CD4-positive, alpha-beta T cell treated with Interferon alpha-2 for 1 hour (primary cell): ENCODE measurements at places on chromosomes 1 and 21.

DNA sequence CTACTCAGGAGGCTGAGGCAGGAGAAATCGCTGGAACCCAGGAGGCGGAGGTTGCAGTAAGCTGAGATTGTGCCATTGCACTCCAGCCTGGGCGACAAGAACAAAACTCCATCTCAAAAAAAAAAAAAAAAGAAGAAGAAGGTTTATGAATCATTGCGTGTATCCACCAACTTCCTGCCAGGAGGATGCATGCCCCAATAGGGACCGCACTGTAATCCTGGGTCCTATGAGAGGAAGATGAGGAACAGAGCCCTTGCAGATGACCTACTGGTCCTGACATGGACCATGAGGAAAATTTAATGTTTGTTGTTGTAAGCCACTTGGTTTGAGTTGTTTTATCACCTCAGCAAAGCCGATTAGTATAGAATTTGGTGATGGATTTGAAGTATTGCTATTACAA lies 56.7 kb downstream of the PTGS2 start:
- DNase-seq, result peak; percentile 31

DNA sequence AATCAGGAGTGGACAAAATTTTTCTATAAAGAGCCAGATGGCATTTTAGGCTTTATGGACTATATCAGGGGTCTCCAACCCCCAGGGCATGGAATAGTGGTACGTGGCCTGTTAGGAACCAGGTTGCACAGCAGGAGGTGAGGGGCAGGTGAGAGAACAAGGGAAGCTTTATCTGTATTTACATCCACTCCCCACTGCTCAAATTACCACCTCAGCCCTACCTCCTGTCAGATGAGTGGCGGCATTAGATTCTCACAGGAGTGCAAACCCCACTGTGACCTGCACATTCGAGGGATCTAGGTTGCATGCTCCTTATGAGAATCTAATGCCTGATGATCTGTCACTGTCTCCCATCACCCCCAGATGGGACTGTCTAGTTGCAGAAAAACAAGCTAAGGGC lies 13.9 kb downstream of the PHTF1 start:
- no peak for DNase-seq

- DNase-seq, result no peak
Measured at GRCh38 chr1:244971552-244972216, 107.3 kb upstream of the HNRNPU start.

DNA sequence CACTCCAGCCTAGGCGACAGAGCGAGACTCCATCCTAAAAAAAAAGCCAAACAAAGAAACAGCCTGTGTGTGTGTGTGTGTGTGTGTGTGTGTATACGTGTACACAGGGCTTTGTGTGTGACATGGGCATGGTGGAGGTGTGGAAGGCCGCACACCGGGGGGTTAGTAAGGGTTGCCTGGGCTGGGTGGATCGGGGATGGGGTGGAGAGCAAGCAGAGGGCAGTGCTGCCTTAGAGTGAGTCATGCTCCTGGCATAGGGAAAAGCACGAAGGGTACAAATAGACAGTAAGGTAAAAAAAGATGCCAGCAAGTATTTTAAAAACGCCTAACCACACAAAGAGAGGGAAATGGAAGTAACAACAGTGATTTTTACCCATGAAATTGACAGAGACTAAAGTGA lies 6.2 kb downstream of the PRMT2 start:
- no peak for DNase-seq

DNA sequence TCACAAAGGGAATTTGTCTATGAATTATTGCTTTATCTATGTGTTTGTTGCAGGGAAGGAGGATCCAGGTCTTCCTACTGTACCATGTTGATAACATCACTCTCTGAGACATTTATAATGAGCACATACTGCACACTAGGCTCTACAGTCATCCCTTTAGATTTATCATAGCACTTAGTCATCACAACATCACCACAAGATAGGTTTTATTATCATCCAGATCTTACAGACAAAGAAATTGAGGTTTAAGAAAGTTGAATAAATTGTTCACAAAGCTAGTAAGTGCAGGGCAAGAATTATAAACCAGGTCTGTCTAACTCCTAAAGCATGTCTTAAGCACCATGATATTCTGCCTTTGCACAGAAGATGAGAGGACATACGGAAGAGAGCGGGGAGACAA lies 121.1 kb upstream of the ST6GALNAC5 start:
- DNase-seq, result no peak

GRCh38 chr21:38327984-38328383 lies 71.2 kb downstream of the KCNJ15 start:
- no peak for DNase-seq

- DNase-seq, result no peak
Measured at GRCh38 chr21:39799178-39799577, 54.2 kb downstream of the IGSF5 start.

GRCh38 chr1:220563564-220563963 lies 35.6 kb downstream of the MARK1 start:
- DNase-seq, result no peak

DNA sequence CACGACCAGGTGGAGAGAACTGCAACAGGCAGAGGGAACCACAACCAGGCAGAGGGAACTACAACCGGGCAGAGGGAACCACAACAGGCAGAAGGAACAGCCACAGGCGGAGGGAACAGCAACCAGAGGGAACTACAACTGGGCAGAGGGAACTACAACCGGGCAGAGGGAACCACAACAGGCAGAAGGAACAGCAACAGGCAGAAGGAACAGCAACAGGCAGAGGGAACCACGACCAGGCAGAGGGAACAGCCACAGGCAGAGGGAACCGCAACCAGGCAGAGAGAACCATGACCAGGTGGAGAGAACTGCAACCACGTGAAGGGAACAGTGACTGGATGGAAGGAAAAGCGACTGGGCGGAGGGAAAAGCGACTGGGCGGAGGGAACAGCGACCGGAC lies 47.6 kb upstream of the GPR153 start:
- DNase-seq, result no peak

GRCh38 chr1:228313536-228314277 lies 92.9 kb downstream of the TRIM11 start:
- no peak for DNase-seq

GRCh38 chr1:81149649-81150325 lies 650.9 kb upstream of the ADGRL2 start:
- DNase-seq, result no peak

DNA sequence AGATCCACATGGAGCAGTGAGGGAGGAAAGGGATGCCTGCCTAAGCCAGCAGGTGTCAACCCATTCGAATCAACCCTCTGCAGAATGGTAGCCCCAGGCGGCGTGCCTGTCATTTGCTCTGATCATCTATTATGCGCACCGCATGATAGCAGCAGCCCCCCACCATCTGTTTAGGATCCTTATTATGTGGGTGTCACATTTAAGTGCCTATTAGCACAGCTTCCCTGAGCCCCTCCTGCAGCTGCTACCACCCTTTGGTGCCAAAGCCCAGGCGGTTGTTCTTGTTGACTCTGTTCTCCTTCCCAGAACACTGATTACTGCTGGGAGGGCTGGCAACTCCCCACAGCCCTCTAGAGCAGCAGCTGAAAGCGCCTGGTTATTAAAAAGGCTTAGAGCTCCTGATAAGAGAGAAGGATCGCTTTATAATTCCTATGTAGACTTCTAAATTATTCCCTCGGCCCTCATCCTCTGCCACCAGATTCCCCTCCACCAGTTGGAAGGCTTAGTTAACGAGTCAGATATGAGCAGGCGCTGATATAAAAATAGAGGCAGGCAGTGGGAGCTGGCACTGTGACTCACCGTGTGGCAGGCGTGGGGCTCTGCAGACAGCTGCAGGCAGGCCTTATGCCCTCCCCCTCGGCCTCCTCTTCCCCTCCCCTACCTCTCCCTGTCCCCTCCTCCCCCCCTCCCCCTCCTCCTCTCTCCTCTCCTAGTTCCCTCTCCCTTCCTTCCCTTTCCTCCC lies 23.0 kb downstream of the ACTA1 start:
- DNase-seq, result no peak

- no peak for DNase-seq
Measured at GRCh38 chr1:198086051-198086745, 70.6 kb upstream of the NEK7 start.

GRCh38 chr1:233022246-233022645 lies 71.8 kb downstream of the NTPCR start:
- no peak for DNase-seq

DNA sequence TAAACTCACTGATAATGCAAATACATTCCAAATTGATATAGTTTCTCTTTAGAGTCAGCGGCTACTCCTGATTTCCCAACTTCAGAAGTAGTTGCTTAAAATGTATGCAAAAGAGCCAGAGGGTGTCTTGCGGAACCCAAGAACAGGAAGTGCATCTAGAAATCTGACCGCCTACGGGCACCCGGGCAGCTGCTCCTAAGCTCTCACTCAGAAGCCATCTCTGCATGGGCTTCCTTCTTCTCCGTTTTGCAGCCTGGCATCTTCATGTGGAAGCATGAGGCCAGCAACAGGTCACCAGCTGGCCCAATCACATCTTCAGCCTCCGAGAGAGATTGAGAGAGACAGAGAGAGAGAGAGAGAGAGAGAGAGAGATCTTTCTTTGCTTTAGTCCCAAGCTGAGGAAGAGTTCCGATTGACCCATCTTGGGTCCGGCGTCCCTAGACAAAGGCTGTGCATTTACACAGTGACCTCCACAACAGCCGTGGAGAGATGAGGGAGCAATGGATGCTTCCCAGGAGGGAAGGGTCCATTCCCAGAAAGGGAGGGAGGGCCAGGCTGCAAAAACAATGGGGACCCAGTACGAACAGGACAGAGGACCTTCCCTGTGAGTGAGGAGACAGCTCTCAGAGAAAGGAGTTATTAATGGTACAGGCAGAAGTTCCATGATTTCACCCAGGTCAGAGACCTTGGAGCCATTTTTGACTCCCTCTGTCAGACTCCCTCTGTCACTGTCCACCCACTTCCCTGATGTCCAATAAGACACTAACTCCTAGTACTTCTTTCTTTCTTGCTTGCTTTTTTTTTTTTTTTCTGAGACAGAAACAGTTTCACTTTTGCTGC lies 28.2 kb upstream of the SLC30A1 start:
- DNase-seq, result peak; percentile 68

GRCh38 chr1:25531082-25531461 lies 12.3 kb upstream of the LDLRAP1 start:
- DNase-seq, result no peak

DNA sequence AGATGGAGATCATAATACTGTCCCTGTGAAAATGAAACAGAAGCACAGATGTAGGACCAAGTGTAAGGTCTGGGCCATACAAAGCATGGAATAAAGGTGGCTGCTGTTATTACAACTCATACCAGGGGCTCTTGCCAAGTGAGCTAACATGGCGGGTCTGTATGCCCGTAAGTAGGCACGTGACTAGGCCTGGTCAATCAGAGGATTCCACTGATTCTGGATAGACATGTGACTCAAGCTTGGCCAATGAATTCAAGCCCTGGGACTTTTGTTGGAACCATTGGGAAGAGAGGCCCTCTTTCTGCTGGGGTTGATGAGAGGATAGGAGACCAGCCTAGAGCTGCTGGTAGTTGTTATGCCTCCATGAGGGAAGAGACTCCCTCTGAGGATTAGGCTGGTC lies 47.8 kb upstream of the WNT4 start:
- no peak for DNase-seq

DNA sequence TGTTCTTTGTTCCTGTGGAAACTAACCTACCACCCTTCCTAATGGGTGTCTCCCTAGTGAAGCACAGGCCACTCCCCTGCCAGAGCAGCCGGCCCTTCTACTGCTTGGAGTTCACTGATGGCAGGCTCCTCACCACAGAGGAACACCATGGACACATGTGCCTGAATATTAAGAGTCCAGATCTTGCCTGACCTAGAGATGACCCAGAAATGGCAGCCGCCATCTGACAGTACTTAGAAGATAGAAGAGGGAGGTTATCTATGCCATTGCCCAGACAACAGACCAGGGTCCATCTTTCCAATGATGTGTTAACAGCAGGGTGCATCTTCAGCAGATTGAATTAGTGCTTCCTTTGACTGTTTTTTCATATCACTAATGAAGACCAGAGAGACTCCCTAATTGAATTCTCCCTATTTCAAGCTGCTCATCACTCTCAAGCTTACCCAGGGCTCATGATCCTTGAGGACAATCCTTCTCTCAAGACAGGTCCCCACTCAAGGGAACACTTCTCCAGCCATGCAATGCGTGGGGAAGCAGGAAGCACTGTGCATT lies 59.8 kb downstream of the PLEKHA6 start:
- no peak for DNase-seq

DNA sequence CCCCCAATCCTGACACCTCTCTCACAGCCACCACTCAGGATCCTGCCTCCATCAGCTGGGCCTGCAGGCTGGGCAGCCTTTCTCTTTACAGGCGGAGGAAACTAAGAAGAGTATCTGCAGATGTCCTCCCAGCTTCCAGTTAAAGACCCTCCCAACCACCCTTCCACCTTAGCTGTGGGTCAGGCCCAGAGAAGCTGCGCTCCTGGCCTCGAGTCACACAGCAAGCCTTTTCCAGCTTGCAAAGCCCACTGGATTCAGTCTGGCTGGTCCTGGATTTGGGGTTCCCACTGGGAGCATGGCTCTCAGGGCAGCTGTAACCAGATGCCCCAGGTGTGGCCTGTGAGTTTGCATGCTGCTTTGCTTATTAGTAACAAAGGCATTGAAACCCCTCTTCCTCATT lies 19.9 kb downstream of the KCNQ4 start:
- no peak for DNase-seq

DNA sequence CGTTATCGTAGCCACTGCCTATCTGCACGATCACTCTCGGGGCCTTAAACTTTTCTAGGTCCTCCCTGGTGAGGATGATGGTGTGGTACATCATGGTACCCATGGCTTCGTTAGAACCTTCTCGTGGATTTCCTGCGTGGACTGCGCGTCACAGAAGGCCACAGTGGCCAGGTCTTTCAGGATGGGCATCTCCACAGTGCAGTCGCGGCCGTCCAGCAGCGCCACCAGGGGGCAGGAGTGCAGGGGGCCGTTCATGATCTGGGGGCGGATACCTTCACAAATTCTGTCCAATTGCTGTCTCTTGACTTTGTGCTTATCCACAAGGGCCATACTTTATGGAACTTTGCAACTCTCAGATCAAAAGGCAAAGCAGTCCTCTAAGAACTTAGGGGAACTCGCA lies 69.6 kb downstream of the WLS start:
- no peak for DNase-seq

DNA sequence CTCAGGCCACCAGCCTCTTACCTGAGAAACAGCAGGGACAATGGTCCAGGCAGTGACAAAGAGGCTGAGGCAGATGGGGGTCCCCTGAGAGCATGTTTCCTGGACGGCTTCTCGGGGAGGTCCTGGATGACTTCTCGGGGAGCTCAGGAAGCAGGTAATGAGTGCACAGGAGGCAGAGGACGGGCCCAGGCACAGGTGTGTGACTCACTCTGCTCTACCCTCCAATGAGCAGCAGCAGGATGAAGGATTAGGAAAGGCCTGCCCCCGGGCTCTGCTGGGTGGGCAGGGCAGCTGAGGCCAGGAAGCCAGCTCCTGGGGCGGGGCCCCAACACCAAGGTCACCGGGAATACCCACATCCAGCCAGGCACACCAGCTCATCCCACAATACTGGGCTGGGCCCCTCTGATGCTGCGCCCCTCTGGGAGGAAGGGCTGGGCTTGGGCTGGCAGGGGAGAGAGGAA lies 17.2 kb upstream of the PTAFR start:
- no peak for DNase-seq
